ENCODE measurements at places on chromosomes 16 and 17. TPM values are rescaled to one million over a fixed set of nuclear protein-coding genes. Genes with fewer than 3 reads are reported as not detected.

ACSF2 gene
- total RNA-seq, result 22.7 TPM

SLC5A10 gene
- total RNA-seq, result not detected

SLC13A2 gene
- not detected for total RNA-seq

KRTAP9-8 gene
- total RNA-seq, result not detected

TEX19 gene
- not detected for total RNA-seq

MYL4 gene
- total RNA-seq, result 322 TPM

SSTR5 gene
- total RNA-seq, result 14.7 TPM

ATF7IP2 gene
- total RNA-seq, result 43.0 TPM

KIAA0513 gene
- total RNA-seq, result 7.4 TPM

SPNS1 gene
- total RNA-seq, result 18.2 TPM

- DNase-seq, result no peak
These were observed 290.5 kb downstream of the CEP112 start for GRCh38 chr17:65901394-65901793.

DNA sequence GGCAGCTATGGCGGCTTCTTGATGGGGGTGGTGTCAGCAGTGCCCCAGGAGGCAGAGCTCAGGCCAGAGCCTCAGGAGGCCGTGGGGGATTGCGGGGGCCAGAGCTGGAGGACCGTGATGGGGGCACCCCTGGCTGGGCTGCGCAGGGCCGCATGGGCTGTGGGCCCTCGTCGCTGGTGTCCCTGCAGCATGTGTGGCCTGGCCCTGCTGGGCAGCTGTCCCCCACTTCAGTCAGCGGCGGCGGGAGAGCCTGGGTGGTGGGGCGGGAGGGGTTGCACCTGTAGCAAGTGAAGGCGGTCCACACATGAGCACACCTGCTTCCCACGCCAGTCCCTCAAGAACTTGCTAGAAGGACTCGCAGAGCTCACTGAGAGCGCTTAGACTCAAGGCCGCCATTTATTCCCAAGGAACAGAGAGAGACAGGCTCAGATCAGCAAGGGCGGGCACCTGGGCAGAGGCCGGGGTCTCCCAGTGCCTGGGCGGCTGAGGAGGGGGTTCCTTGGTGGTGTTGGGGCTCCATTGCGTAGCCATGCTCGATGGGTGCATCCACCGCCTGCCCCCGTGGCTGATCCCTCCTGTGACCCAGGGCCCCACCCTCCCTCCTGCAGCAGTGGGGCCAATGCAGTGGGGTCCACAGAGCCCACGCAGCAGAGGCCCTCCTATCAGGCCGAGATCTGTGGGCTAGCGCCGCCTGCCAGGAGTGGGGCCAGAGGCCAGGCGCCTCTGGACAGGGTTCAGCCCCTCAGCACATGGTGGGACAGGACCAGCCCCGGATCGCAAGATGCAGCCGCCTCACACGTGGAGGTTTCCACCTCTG is 15.7 kb downstream of the PRSS27 start:
- DNase-seq, result peak; percentile 37

- DNase-seq, result no peak
These were observed 15.7 kb upstream of the DHX8 start for GRCh38 chr17:43467981-43468581.

- DNase-seq, result no peak
These were observed 8.1 kb downstream of the ZP2 start for GRCh38 chr16:21203155-21203797.

DNA sequence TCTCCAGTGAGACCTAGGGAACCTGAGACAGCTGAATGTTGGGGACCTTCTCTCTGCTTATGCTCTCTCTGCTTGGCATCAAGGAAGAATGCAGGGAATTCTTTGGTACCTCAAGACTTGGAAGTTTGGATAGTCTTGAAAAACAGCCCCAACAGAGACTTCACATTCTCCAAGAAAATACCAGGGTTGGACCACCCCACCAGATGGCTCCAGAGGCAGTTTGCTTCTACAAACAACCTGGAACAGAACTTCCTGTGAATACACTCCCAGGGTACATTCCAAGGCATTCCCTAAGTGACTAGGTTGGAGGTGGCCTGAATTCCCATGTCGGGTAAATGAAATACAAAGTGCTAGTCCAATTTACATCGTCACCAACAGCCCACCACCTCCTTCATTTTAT is 314.4 kb downstream of the PMP22 start:
- no peak for DNase-seq

GRCh38 chr17:75548813-75549212 is 23.3 kb downstream of the LLGL2 start:
- DNase-seq, result peak; percentile 22

- no peak for DNase-seq
These were observed 100.6 kb upstream of the METRNL start for GRCh38 chr17:82978765-82979349.

DNA sequence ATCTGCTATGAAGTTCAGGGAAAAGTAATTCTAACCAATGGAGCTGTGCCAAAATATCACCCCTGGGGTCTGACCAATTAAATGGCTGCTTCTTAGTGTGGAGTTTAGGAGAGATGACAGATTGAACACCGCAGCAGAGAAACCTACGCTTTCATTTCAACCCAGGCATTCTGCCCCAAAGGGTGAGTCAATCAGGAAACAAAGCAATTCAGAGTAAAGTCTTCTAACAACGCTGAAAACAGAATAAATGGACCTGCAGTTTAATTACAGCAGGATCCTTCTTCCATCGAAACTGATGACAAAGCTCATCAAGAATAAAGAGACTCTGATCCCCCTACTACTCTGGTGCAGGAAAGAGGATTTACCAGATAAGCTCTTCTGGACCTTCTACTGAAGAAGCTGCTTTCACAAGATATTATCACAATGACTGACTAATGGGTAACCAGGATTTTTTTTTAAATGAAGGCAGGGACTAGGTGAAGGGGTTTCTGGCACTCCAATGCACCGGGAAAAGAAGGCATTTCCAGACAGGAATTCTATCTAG is 16.7 kb downstream of the RFFL start:
- DNase-seq, result no peak

DNA sequence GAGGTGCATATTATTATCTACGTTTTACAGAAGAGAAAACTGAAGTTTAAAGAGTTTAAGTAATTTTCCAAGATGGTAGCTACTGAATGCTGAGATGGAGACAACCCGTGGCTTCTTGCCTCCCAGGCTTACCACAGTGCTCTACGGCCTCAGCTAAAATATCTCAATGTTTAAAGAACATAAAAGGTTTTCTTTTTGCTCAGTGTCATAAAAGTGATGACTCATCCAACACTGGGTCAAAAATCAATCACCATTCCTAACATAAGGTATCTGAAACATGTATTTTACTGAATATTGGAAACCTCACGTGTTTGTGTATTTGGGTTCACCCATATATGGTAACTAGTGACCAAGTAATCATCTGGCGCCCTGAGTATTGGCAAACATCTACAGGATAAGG is 18.4 kb downstream of the ABCA9 start:
- DNase-seq, result no peak

- DNase-seq, result no peak
These were observed 174.4 kb upstream of the TOX3 start for GRCh38 chr16:52721331-52721730.

- DNase-seq, result no peak
These were observed 44.7 kb upstream of the PRSS54 start for GRCh38 chr16:58339452-58339981.

GRCh38 chr17:9339958-9340357 is 235.7 kb downstream of the STX8 start:
- no peak for DNase-seq

- DNase-seq, result no peak
These were observed 15.2 kb downstream of the GAN start for GRCh38 chr16:81329947-81330346.

- no peak for DNase-seq
These were observed 23.1 kb upstream of the CMIP start for GRCh38 chr16:81421536-81421935.

DNA sequence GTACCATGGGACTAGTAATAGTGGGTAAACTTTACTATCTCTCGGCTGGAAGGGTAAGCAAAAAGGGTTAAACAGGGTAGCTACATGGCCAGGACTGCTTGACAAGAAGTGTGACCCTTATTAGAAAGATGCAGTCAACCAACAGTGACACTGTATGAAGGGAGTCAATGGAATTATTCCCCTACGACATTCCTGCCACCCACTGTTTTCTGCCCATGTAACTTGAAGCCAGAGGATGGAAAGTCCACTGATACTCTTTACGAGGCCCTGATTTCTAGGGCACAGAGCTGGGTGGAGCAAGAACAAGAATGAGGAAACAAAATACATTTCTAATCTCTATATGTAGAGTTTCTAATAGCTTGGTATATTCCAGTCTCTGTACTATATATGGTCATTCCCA is 1102.5 kb downstream of the CDH11 start:
- no peak for DNase-seq

DNA sequence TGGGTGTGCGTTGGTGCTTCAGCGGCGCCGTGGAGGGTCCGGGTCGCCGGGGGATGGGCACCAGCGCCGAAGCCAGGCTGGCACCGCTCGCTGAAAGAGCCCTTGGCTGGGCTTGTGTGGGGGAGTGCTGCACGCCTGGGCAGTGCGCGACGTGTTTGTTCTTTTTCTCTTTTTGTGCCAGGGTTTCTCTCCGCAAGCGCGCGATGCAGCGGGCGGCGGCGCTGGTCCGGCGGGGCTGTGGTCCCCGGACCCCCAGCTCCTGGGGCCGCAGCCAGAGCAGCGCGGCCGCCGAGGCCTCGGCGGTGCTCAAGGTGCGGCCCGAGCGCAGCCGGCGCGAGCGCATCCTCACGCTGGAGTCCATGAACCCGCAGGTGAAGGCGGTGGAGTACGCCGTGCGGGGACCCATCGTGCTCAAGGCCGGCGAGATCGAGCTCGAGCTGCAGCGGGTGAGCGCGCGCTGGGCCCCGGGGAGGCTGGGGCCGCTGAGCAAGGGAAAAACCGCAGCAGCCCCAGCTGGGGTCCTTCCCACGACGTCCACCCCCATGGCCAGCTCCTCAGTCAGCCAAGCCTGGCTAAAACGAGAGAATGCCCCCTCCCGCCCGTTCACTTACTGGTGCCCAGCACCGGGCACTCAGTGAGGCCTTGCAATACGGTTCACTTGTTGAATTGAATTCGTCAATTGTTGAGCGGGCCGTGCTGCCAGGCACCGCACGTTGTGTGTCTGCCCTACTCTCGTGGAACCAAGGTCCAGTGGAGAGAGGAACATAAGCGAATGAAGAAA is 541 bp downstream of the GPT2 start:
- no peak for DNase-seq

GRCh38 chr17:11823862-11824261 is 173.4 kb downstream of the ZNF18 start:
- no peak for DNase-seq

GRCh38 chr16:81481207-81481821 is 36.7 kb downstream of the CMIP start:
- DNase-seq, result peak; percentile 86

- no peak for DNase-seq
These were observed 20.7 kb downstream of the DNAH9 start for GRCh38 chr17:11618861-11619566.

- no peak for DNase-seq
These were observed 2.5 kb downstream of the RPAIN start for GRCh38 chr17:5422505-5422904.

- DNase-seq, result no peak
These were observed 8.6 kb downstream of the SARM1 start for GRCh38 chr17:28379814-28380801.

DNA sequence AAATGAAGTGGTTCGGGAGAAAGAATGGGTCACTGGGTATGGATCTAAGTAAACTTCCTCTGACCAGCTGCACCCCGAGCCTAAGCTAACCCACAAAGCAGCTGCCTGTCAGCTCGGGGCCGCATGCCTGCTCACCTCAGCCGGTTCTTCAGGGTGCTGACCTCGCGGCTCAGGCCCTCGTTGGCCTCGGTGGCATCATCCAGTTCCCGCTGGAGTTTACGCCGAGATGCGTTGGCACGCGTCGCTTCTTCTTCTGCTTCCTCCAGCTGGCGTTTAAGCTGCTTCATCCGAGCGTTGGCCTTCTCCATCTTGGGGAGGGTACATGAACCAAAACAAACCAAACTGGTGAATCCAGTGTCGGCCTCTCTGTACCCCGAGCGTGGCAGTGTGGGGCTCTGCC is 41.1 kb downstream of the NDEL1 start:
- DNase-seq, result no peak

DNA sequence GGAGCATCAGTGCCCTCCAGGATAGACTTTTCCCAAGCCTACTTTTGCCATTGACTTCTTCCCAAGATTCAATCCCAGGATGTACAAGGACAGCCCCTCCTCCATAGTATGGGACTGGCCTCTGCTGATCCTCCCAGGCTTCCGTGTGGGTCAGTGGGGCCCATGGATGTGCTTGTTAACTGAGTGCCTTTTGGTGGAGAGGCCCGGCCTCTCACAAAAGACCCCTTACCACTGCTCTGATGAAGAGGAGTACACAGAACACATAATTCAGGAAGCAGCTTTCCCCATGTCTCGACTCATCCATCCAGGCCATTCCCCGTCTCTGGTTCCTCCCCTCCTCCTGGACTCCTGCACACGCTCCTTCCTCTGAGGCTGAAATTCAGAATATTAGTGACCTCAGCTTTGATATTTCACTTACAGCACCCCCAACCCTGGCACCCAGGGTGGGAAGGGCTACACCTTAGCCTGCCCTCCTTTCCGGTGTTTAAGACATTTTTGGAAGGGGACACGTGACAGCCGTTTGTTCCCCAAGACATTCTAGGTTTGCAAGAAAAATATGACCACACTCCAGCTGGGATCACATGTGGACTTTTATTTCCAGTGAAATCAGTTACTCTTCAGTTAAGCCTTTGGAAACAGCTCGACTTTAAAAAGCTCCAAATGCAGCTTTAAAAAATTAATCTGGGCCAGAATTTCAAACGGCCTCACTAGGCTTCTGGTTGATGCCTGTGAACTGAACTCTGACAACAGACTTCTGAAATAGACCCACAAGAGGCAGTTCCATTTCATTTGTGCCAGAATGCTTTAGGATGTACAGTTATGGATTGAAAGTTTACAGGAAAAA is 9.7 kb upstream of the CYLD start:
- no peak for DNase-seq

DNA sequence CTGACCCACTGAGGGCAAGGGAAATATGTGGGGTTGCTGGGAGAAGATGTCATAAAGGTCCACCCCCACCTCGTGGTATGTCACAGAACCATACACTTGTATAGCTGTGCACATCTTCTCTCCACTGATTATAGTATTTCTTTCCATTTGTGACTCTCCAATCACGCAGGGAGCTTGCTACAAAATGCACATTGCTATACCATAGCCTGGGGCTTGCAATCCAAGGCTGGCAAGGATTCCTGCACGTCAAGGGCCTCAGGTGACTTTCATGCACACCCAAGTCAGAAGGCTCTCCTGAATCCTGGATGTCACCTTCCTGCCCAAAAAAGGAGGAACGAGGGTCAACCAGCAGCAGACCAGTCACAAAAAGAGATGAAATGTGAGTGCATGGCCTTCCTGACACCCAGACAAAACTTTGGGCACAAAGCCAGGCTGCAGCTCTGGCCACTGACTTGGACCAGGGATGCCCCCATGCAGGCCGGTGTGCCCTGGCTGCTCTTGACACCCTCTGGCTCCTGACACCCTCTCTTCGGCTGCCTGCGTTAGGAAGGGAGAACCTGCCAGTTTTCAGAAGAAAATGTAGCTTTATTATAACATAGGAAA is 12.1 kb downstream of the TBC1D26 start:
- no peak for DNase-seq
